ENCODE measurements at places on chromosomes 13 and 19. TPM values are rescaled to one million over a fixed set of nuclear protein-coding genes. Genes with fewer than 3 reads are reported as not detected.
A peak's percentile ranks its signal among the peaks of the same experiment; 100 is the strongest.

The SIAH3 gene
- total RNA-seq = not detected

The OR10H2 gene
- not detected for total RNA-seq

DNA sequence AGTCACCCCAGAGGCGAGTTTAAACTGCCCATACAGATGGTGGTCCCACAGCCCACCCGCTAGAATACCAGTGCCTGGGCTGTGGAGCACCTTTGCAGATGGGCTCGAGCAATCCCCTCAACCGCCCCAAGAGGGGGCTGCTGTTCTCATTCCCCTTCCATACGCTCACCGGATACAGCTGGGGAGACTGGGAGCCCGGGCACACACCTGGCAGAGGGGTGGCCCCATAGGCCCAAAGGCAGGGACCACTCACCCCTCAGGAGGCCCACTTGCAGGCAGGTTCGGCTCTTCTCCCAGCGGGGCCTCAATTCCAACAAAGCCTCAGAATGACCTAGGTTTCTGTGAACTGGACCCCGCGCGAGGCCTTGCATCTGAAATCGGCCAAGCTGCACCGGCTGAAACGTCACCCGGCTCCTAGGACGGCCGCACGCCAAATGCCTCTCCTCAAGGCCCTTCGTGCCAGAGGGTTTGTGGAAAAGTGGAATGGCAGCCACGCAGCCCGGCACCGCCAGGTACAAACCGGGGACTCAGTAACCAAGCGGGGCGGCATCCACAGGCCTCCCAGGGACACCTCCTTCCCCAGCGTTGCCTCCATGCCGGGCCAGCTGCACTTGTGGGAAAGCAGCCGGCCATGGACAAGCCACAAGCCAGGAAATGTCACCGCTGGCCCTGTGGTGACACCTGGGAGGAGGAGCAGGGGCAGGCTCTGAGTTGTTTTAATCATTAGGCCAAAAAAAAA lies 18.7 kb downstream of the MLLT1 start:
- DNase-seq = peak; percentile 28

The KIR3DL2 gene
- not detected for total RNA-seq

DNA sequence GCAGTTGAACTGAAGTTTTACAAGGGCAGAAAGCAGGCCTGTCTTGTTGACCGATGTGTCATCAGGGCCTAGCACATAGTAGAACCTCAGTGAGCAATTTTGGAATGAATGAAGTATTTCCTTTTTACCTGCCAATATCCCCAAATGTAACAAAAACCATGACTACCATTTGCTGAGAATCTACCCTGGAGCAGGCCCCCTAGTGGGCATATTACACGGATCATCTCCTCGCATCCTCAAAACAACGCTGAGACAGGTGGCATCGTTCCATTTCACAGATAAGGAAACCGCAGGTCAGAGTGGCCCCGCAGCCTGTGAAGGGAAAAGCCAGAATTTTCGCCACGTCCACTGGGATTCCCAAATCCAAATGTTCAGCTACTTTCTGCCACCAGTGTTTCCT lies 77.9 kb downstream of the CACNA1A start:
- no peak for DNase-seq

DNA sequence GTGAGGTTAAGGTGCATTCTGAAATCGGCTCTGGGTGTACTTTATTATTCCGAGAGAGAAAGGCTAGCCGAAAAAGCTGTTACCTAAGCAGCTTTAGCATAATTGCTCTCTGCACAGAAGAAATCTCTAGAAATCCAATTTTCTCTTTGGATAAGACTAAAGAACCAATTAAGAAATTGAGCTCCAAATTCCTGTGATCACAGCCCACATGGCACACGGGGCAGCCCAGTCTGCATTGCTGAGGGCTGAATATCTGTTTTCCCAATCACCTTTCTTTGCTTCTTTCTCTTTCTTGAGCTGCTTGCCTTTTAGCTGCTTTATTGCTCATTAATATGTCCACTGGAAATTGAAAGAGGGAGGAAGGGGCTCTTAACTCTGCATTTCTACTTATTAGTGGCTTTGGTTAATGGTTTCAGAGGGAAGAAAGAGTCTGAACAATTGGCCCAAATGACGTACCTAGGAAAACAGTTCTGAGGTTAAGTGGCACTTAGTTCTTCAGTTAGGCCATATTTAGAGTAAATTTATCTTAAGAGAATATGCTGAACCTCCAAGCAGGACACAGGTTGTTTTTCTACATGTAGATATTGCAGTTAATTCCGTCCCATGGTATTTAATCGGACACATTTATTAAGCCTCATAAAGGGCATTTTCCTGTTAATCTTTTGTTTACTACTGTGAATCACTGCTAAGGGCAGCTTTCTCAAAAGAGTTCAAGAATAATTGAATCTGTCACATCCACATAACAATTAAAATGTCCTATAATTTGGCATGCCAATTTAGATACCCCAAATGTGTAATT lies 265.7 kb downstream of the ABCC4 start:
- no peak for DNase-seq

- DNase-seq = no peak
Observed at GRCh38 chr19:47485210-47485609, 1.2 kb upstream of the KPTN start.

GRCh38 chr19:3698386-3698950 lies 1.8 kb downstream of the PIP5K1C start:
- DNase-seq = no peak

DNA sequence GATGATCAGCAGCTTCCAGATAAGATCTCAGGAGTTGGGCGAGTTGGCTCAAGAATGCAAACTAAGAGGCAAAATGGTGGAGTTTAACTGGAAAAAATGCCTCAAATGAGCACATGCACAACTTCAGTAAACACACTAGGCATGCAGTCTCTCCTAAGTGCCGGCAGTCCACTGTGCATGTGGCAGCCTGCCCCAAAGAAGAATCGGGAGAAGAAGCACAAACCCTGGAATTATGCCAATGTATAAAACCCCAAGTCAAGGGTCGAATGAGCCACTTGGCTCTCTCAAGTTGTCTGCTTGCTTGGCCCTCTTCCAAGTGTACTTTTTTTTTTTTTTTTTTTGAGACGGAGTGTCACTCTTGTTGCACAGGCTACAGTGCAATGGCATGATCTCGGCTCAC lies 53.3 kb upstream of the SLITRK1 start:
- DNase-seq = no peak

The FGF9 gene
- not detected for total RNA-seq

All from HepG2 (cell line).